Left hindlimb (tissue), 1 donor: ENCODE measurements at places on chromosomes 4 and X.

- no peak for DNase-seq
These were observed at the start of gene SSX5 for GRCh38 chrX:48196745-48197201. Gene SSX5 (minus strand): TSS chrX:48196795. CDS start chrX:48195358, 1,437 bp downstream.

GRCh38 chr4:68460085-68460484, 12.8 kb downstream of the TMPRSS11E start:
- DNase-seq, result no peak

DNA sequence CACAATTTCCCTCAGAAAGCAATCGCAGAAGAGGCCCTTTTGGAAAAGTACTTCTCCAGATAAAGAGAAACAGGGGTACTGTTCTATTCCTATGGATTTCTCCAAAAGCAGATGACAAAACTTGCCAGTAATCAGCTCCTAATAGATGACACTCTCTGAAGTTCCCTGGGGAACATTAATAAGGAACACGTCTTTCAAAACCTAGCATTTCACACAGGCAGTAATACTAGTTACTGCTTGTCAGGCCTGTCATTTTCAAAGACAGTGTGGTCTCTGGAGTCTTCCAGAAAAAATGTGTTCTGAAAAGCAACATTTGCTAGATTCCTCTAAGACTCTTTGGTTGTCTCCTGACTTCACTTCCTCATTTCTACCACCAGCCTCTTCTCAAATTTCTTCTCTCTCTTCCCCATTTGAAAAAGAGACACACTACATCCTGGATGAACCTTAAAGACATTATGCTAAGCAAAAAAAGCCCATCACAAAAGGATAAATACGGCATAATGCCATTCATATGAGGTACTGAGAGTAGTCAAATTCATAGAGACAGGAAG, 47.3 kb downstream of the CHRDL1 start:
- no peak for DNase-seq

- no peak for DNase-seq
These were observed 69.1 kb upstream of the UCP1 start for GRCh38 chr4:140637836-140638235.
